Stimulated activated CD8-positive, alpha-beta memory T cell treated with anti-CD3 and anti-CD28 coated beads, Interleukin-2, amount 100 ng/mL, for 48 hours (primary cell): ENCODE measurements at places on chromosomes 1 and 21.

DNA sequence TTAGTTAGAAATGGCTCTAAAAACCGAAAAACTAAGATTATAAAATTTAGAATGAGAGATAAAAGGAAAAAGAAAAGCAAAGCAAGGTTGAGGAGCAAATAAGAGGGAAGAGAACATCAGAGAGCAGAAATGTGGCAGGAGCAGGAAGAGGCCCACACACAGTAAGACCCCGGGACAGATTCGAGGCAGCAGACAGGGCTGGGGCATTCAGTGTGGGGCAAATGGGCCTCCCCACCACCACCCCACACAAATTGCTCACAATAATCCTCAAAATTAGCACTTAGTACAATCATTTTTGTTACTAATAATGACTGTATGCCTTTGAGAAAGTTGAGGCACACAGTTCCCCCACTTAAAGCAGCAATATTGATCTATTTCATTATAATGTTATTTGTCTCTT, 17.1 kb upstream of the SLC44A3 start:
- no peak for DNase-seq

- DNase-seq = no peak
These were observed 24.1 kb downstream of the METTL13 start for GRCh38 chr1:171805395-171806115.

GRCh38 chr1:2528966-2529783, 888 bp downstream of the HES5 start:
- DNase-seq = no peak

GRCh38 chr1:225907341-225907740, 16.7 kb downstream of the PYCR2 start:
- DNase-seq = no peak

- DNase-seq = no peak
These were observed 31.3 kb downstream of the PTGFRN start for GRCh38 chr1:116940814-116941599.

GRCh38 chr1:210951279-210951678, 182.7 kb downstream of the KCNH1 start:
- no peak for DNase-seq

GRCh38 chr1:95097426-95097825, 19.7 kb upstream of the TLCD4 start:
- no peak for DNase-seq

GRCh38 chr1:159838715-159839114, 12.0 kb downstream of the SLAMF8 start:
- DNase-seq = no peak

DNA sequence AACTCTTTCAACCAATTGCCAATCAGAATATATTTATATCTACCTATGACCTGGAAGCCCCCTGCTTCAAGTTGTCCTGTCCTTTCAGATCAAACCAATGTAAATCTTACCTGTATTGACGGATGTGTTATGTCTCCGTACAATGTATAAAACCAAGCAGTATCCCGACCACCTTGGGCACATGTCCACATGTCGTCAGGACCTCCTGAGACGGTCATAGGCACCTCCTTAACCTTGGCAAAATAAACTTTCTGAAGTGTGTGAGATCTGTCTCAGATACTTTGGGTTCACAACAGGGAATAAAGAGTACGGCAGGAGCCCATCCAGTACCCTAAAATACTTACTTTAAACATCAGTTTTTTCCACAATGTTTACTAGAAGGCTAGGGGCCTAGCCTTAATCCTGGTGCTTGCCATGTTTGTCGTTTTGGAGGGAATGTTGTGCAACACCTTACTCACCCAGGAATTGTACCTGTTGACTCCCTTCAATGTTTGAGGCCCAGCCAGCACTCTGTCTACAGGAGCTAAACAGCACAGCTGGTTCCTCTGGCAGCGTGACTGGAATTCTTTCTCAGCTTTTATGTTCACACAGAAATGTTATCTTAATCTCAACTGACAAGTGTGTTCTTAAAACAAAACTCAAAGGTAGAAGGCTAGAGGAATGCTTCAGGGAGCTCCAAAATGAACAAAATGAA, 90.8 kb upstream of the USP25 start:
- no peak for DNase-seq

- DNase-seq = no peak
These were observed 48.1 kb downstream of the USP1 start for GRCh38 chr1:62484824-62485468.

DNA sequence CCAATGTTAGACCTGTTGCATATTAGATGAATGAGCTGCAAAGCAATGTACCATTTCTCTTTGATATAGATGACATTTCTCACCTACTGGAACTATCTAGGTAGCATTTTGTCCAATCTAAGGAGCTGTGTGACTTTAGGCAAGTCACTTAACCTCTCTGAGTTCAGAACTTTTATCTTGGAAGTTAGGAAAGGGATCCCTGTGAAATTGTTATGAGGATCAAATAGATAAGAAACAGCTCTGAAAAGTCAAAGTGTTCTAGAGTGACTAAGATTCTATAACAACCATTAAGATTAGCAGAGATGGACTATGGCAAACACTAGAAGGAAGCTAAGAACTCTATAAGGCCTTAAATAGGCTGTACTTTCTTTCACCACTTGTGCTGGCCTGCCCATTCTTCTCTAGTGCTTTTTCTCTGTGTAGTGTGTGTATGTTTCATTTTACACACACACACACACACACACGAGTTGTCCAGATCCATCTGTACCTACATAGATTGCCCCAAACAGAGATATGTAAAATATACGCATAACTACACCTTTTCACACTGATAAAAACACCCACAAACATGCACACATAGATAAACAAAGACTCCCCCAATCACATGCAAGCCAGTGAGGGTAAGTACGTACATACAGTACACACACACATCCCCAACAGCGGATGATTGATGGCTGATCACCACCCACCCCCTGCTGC, 19.4 kb upstream of the LRRN2 start:
- DNase-seq = no peak

DNA sequence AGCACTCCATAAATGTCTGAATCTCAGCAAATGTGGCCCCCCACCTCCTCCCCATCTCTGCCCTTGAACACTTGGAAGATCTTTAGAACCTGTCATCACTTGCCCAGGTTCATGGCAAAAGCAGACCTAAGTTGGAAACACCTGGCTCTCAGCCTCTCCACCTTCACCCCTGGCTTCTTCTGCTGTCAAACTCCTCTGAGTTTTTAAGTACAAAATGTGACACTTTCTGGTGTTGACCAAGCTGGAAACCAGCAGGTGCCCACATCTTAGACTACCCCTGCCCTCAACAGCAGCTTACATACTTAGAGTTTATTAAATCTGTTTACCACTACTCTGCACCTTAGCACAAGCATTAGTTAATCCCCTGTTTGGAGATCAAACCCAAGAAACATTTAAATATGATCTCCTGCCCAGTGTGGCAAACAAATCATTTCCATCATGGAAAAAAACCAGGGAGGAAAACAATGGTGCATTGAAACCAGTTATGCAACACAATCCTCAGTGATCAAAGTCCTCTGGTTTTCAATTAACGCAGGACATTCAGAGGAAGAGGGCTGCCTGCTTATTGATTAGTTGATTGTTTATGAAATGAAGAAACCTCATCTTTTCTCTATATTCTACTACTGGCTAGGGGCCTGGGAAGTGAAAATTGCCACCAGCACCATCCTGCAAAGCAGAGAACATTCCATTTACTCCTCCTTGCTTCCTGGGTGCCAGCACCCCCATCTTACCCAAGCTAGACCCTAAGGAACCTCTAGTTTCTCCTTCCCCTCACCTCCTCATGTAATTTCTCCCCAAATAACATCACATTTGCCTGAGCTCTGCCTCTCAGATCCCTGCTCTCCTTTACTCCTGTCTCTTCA, 139.4 kb upstream of the RAB4A start:
- no peak for DNase-seq

GRCh38 chr21:42596657-42597056, 56.8 kb upstream of the PDE9A start:
- DNase-seq = no peak

DNA sequence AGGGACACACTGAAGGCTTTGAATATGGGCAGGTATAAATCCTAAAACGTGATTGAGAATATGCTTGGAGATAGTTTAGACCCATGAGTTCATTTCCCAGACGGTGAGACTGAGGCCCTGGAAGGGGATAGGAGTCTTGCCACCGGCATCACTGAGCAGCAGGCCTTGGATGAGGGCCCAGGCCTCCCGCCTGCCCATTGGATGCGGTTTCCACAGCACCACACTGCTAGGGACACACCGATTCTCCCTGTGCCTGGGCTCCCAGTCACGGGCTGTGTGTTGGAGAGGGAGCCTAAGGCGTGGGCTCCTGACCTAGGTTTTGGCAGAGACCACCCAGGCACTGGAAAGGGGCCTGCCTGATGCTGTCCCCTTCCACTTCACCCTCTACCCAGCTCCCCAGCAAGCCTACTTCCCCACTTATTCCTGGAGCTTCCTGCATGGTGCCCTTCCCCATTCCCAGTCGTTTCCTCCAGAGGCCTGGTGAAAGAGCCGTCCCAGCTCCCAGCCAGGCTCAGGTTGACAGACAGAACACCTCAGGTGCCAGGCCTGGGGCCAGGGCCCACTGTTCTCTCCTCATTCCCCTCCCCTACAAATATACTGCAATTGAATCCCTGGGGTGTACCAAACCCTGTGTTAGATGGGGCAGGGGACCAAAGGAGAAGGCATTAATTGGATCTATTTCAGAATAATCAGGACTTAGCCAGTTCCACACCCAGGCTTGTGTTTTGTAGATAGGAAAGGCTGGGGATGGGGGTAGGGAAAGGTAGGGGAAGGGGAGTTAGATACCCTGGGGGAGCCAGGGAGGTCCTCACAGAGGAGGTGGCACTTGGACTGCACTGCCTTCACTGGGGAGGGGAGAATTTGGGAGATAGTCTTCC, 3.4 kb downstream of the FOXO6 start:
- DNase-seq = no peak

- DNase-seq = no peak
These were observed 48.4 kb downstream of the TRMT1L start for GRCh38 chr1:185108321-185108720.

DNA sequence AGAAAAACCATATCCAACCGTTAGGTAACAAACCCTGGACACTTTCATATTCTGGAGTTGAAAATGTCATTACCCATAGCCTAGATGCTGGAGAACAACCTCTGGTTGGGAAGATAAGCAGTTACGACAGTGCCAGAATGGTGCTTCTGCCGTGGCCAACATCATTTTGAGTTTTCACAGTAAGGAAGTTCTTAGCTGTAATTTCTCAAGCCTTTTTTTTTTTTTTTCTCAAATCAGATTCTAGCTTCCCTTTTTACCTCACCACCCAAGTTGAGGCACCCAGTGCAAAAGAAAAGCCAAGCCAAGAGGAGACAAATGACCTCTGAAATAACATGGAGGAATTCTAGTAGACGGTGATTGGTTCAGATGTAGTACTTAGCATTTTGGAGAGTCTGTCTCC, 21.8 kb downstream of the PPT1 start:
- DNase-seq = no peak

DNA sequence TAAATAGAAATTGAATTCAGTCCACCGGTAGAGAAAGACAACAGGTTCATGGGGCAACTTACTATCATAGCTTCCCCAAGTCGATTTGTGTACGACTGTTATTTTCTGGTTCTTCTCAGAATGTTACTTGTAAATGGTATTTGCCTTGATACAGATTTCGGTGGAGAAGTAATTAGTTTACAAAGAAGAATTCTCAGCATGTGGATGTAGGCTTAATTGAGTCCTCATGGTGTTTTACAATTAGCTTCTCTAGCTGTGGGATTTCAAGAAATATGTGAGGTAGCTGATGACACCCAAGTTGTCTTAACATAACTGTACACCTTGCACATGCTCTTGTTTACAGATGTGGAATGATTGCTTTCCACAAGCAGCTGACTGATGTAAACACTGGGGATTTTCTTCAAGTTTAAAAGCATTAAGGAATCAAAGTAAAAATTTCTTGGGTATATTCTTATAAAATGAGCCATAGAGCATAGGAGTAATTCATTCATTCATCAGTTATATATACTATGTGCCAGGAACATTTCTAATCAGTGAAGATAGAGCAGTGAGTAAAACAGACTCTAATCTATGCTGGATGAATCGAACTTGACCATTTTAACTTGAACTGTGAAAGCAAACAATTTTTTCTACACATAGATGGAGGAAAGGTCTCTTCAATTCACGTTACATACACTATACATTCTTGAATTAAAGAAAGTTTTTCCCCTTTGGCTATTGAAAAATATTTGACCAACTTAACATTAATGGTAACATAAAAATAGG, 1.4 kb downstream of the MACO1 start:
- DNase-seq = no peak

DNA sequence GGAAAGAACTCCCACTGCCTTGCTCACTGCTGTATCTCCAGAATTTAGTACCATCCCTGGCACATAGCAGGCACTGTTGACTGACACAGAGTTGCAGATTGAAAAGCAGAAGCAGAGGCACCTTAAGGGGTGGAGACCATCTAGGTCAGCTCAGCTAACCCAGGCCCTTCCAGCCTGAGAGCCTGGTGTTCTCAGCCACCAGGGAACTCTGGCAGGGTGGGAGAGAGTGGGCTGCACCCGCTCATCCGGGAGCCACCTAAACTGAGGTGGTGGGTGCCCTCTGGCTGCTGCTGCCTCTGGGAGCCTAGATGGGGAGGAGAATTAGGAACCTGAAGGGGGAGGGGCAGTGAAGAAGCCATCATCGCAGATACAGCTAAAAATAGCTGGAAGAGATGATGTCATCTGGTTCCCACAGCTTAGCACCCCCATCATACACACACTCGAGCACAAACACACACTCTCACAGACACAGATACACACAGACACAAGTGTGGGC, 1.5 kb upstream of the TSPAN1 start:
- DNase-seq = no peak

DNA sequence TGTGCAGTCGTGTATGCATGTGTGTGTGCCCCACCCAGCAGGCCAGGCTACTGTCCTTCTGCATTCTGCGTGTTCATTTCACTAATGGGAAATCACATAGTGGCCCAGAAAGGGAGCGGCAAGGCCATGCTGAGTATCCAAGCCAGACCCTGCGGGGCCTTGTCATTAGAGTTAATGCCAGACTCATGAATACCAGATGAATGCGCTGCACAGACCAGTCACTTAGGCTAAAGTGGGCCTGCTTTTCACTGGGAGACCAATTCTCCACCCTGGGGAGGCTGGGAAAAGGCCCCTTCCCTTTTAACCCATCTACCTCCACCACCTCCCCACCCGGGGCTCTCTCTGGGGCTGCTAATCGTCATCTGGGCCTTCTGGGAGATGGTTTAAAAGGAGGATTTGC, 17.0 kb upstream of the GRIK3 start:
- no peak for DNase-seq

DNA sequence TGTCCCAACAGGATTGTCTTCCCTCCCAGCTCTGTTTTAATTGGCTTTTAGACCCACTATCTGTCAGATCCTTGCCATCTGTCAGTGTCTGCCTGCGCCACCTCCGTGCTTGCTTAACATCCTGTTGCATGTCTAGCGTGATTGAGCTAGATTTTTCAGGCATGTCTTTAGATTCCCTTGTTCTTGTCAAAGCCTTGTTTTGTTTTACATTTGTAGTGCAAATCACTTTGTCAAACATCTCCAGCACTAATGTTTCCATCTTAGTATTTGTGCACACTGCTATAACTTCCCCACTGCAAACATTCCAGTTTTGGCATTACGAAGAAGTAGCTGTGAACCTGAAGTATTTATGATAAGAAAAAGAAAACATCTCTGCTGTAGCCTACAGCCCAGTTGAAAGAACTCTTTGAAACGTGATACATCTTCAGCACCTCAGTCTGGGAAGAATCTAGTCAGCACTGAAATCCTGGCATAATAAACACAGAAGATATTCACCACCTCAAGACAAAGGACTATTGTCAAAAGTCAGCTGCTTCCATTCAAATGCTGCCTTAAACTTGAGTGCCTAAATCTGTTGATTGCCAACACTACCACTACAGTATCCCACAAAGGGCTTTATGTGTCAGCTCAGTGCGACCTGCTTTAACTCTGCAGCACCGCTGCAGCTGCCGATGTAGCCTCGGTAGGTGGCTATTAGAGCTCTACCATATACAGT, 105.0 kb downstream of the FNBP1L start:
- no peak for DNase-seq
